ENCODE measurements at places on chromosomes 2 and 18.

DNA sequence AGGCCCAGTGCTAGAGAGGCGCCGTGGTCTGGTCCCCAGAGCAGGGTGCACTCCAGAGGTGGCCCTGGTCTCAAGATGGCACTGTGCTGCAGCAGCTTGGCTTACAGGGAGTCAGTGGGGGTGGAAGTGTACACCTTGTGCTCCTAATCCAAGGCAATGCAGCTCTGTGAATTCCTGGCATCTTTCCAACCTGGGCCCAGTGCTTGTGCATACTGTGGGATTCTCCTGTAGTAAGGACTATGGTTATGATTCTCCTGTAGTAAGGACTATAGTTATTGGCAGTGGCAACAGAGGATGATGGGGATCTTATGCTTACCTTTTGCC lies 616.7 kb upstream of the REG3G start:
- DNase-seq: no peak

DNA sequence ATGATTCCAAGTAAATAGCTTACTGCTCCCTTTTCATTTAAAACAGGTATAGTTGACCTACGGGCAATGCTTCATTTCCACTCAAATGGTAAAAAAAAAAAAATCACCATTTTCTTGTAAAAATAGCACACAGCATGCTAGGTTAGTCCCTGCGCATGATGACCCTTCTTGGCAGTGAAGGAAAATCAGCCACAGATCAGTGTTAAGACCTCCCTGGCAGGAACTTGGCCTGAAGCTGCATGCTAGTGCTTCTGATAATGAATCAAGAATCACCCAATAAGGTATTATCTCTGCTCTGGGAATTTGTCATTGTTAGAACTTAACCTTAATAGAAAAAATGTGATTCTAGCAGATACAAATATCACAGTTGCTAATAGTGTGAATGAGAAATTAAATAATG lies 166.3 kb downstream of the RAB3GAP1 start:
- no peak for DNase-seq

DNA sequence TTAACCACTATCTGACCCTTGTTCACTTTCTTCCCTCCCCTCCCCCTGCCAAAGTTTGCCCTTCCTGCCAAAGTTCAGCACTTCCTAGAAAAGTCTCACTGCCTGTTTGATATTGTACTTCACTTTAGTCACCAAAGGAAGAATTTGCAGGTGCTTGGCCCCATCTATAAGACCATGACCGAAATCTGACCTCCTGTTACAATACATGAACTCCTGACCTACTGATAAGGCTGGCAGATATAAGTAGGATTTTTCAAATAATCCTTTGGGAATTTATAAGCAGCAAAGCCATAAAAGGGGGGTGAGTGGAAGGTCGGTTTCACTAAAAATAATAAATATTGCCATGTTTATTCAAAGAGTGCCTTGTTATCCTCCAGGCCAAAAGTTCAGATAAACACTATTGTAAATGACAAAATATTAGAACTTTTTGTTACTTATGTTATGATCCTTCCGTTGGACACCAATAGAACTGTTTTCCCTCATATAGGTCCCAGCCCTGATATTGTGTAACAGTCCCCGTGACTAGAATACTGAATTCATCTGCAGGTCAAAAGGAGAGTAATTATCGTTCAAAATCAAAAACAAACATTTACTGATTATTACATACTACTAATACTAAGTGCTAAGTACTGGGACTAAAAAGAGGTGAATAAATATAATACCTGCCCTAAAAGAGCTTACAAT lies 277.6 kb downstream of the EXOC6B start:
- no peak for DNase-seq

DNA sequence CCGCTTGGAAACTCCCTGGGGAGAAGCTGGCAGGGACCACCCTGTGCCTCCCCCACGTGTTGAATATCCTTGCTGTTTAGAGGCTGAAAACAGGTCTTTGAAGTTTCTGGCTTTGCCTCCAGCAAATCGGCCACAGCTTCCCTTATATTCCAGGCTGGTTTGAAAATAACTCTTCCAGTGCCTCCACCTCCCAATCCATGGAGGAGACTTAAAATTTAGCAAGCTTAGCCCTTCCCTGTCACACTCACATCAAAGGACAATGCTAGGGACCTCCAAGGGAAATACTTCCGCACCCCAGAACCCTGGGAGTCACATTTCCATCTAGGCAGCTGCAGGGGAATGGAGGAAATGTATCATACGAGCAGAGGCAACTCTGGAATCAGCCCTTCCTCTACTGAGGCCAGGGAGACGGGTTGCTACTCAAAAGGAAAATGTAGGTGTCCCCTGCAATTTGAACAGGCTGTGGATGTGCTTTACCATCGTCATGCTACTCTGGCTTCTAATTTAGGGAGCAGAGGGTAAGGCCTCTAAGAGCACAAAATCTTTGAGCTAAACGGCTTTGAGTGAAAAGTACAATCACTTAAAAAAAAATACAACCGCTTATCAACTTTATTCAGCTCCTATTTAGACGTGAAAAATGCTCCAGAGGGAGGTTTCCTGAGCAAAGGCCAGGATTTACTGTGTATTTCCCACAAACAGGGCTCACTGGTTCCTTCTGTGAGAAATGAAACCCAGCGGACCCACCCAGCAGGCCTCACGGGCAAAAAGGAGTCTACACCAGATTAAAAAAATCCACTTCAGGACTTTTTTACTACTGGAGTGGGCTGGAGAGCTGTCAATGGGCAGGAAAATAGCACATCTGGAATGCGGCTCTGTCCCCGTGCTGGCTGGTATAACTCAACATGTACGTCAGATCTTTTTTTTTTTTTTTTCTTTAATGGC lies 49.4 kb upstream of the PKDCC start:
- no peak for DNase-seq

DNA sequence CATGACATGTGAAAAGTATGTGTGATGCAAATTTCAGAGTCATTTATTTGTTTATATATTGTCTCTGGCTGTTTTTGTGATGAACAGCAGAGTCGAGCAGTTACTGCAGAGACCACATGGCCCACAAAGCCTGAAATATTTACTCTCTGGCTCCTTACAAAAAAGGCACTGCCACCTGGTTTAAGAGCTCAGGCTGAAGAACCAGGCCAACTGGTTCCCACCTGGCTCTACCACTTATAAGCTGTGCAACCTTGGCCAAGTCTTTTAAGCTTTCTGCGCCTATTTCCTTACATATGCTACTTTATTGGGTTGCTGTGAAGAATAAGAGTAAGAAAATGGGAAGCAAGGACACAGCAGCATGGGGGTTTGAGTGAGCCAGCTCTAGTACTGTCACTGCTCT lies 207.6 kb downstream of the L3MBTL4 start:
- no peak for DNase-seq

Measured in RWPE1 (cell line).